Ureter (tissue), 1 donor: ENCODE measurements at places on chromosomes 3 and 15.
A peak's percentile ranks its signal among the peaks of the same experiment; 100 is the strongest.

GRCh38 chr15:72732516-72732915, 46.5 kb downstream of the BBS4 start:
- DNase-seq: no peak

DNA sequence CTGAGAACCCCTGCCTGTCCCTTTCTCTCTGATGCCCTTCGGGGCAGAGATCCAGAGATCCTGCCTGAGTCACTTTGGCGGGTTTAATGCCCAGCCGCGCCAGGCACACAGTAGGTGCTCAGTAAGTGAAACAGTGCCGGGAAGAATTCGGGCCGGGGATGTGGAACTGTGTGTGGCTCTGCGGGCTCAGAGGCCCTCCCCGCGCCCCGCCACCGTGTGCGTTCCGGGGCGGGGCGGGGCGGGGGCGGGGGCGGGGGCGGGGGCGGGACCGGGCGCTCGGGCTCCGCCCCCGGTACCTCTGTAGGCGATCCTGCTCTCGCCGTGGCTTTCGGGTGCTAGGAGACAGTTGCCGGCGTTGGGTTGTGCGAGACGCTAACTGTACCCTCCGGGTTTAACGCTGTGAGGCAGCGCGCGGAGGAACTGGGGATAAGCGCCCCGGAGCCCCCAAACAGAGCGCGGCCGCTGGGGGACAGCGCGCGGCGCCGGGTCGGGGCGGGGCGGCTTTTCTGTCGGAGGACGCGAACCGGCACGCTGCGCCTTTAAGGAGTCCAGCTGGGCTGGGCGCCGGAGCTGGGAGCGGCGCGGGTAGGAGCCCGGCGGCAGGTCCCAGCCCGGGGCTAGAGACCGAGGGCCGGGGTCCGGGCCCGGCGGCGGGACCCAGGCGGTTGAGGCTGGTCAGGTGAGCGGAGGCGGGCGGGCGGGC, at the start of gene ABHD6:
Gene ABHD6, plus strand, starts transcription at position 555 of the 703 bp plus-strand sequence. CDS start 18,795 bp downstream, outside the sequence.
- peak; percentile 77 for DNase-seq

DNA sequence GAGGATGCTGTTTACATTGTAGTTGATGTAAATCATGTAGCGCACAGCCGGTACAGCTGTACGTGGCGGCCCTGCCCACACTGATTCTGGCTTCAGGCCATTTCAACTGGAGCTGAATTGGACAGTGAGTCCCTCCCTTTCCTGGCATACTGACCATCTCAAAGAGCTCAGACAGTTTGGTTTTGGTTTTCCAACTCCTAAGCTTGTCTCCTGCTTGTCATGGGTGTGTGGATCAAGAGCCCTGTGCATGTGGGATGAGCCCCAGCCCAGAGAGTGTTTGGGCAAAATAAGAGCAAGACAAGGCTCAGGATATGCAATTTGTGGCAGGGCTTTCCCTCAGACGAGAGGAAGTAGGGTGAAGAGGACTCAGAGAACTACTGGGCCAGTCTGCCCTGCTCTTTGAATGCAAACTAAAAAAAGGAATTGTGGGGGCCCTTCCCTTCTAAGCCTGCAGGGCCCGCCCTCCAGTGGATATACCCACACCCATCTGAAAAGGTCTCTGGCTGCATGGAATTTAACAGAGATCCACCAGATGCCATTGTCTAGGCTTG, 13.3 kb downstream of the ITGA11 start:
- DNase-seq: peak; percentile 67

DNA sequence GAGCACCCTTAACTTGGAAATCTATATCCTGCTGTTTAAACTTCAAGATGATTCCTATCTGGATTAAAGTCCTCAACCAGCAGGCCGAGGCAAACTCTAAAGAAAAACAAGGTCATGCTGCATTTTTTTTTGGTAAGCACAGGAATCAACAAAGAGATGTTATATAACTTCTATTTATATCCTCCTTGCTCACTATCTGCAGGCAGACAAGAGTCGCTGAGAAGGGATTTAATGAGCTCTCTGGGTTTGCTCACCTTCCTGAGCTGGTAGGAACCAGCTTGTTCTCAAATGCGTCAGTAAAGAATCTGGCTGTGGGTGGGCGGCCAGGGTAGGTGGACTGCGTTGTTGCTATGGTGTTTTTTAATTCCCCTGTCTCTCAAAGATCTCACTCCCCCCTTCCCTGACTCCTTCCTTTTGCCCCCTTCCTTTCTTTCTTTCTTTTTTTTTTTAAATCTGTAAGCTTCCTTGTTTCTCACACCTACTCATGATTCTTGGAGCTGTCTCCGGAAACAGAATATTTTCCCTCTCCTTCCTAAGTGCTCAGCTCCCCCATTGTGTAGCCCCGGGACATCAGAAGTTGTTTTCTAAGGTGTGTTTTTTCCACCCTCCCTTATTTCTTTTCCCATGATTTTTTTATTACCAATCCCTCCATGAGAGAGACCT, 228.8 kb upstream of the BHLHE40 start:
- no peak for DNase-seq

DNA sequence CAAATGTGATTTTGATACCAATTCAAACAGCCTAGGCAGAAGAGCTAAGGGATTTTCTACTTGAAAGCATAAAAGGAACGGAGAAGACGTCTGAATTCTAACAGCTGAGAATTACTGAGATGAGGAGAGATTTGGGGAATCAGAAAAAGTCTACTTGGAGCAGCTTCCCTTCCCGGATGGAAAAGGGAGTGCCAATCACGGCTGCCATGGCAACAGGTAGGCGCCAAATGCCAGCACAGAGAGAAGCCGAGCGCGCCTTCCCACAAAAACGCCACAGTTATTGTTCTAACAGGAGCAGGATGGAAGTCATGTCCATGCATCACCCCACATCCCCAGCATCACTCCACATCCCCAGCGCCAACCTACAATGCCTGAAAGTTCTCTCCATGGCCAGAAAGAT, 63.5 kb upstream of the PRR20G start:
- DNase-seq: no peak

DNA sequence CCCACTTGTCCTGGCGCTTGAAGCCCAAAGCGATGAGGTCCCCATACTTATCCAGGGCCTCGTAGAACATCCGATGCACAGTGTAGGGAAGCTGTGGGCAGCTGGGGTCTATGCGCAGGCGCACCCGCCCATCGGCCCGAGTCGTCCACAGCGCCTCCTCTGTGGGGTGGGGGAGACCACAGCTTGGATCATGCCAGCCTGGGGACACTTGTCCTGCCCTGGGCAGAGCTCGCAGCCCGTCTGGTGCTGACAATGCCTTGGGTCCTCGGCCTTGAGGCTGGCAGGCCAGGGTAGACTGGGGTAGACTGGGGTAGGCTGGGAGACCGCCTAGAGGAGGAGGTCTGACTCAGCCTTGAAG, 39.8 kb downstream of the ACSBG1 start:
- DNase-seq: no peak

DNA sequence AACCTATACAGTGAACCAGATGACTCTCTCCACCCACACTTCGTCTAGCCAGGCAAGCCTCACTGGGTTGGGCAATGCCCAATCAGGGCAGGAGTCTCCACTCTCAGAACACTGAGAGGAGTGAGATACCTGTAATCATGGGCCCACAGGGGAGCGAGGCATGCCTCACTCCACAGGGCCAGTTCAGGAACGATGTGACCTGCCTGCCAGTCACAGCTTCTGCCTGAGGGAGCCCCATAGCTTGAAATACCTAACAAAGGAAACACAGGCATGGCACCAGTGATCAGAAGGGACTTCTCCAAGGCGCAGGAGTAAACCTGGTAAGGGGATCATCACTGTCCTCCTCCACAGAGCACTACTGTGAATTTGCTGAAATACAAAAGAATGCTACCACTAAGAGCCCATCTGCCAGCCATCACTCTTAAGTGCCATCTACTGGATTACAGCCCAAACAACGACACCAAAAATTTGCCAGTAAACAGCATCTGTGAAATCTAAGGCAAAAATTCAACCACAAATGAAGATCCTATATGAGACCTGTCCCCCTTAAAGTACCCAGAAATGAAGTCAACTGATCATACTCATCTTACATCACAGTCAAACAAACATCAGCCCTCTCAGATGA, 689.9 kb upstream of the SEMA6D start:
- no peak for DNase-seq

DNA sequence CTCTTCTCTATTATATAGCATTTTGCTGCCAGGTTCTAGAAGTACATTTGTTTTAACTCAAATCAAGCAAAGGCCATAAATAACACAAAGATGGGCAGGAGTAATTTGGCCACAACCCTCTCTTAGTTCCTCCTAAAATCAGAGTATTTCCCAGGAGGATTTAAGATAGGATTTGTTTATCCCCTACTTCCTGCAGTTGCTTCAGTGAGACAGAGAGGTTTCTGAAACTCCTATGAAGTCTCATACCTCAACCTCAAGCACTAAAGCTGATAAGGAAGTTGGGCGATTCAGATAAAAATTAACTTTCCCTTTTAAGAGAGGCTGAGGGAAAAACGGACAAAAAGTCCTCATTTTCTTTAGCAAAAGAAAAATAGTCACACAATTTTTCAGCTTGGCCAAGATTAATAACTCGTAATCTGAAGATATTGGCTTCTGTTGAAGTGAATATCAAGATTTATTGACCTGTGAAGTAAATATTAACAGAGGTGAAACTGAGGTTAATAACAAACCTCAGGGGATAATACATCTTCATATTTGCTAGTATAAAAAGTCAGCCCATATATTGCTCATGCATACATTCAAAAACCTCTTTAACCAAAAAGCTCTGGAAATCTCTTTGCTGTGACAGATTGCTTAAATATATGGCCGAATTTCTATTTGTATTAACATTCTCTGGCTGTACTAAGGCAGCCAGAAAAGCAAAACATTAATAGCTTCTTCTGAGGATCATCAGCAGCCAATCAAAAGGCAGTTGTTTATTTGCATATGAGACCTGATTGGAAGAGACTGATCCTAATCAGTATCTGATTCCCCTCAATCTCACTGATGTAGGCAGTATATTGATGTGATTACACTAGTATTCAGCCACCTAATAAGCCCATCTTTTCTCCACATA, 90.6 kb upstream of the GADL1 start:
- DNase-seq: no peak

DNA sequence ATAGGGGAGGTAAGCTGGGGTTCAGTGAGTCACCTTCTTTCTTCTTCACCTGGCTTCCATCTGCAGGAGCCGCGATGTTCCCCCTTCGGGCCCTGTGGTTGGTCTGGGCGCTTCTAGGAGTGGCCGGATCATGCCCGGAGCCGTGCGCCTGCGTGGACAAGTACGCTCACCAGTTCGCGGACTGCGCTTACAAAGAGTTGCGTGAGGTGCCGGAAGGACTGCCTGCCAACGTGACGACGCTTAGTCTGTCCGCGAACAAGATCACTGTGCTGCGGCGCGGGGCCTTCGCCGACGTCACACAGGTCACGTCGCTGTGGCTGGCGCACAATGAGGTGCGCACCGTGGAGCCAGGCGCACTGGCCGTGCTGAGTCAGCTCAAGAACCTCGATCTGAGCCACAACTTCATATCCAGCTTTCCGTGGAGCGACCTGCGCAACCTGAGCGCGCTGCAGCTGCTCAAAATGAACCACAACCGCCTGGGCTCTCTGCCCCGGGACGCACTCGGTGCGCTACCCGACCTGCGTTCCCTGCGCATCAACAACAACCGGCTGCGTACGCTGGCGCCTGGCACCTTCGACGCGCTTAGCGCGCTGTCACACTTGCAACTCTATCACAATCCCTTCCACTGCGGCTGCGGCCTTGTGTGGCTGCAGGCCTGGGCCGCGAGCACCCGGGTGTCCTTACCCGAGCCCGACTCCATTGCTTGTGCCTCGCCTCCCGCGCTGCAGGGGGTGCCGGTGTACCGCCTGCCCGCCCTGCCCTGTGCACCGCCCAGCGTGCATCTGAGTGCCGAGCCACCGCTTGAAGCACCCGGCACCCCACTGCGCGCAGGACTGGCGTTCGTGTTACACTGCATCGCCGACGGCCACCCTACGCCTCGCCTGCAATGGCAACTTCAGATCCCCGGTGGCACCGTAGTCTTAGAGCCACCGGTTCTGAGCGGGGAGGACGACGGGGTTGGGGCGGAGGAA, 2.6 kb downstream of the ISLR2 start:
- no peak for DNase-seq

- no peak for DNase-seq
These were observed 5.4 kb downstream of the CRABP1 start for GRCh38 chr15:78345396-78346125.

- no peak for DNase-seq
These were observed 86.8 kb downstream of the FSIP1 start for GRCh38 chr15:39695793-39696192.

- no peak for DNase-seq
These were observed 15.9 kb downstream of the EMC7 start for GRCh38 chr15:34085746-34086145.

DNA sequence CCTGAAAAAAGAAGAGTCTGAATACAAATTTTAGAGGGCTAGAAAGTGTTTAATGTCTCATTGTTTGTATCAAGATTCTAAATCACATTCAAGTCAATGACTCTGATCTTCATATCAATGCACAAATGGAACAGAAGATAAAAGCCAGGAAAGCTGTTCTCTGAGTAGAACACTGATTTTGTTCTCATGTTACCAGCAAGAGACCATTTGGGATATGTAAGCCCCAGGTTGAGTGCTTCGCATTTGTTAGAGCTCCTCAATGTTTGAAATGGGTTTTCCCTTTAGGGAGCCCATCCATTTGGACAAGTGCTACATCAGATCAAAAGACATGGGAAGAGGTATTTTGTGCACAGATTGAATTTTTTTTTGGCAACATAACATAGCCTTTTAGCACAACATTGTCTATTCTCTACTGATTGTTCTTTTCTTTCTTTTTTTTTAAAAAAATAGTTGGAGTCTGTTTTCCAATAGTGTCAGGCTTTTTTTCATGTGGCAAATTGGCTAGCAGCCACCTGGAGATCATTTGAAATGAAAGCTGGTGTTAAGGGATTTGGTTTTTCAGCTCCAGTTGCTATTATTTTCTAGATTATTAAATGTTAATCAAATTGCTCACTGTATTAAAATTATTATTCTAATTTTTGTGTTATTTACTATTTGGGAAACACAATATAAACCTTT, 74.5 kb upstream of the ZPLD1 start:
- no peak for DNase-seq

DNA sequence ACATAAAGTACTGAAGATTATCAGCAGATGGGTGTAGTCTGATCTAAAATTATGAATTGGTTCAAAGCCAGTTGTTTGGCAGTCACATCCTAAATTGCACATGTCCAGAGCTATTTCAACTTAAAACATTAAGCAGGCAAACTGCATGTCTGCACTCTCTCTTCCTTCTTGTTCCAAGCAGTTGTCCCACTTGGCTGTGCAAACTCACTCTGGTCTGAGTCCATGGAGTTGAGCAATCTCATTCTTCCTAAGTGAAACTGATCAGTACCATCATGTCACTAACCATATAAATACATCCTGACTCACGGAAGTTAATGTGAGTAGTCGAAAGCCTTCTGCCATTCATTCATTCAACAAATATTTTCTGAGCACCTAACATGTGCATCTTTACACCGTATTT, 353.0 kb downstream of the ROBO1 start:
- no peak for DNase-seq

GRCh38 chr3:20930034-20930433, 744.0 kb upstream of the SGO1 start:
- no peak for DNase-seq

- no peak for DNase-seq
These were observed 31.0 kb upstream of the DNAJC13 start for GRCh38 chr3:132386259-132386658.

- DNase-seq: no peak
These were observed 24.3 kb upstream of the CLDN1 start for GRCh38 chr3:190346541-190346940.

GRCh38 chr15:42367041-42367440, 7.7 kb downstream of the CAPN3 start:
- DNase-seq: no peak
